ENCODE measurements at places on chromosomes 11 and 22. TPM values are rescaled to one million over a fixed set of nuclear protein-coding genes. Genes with fewer than 3 reads are reported as not detected.

DNA sequence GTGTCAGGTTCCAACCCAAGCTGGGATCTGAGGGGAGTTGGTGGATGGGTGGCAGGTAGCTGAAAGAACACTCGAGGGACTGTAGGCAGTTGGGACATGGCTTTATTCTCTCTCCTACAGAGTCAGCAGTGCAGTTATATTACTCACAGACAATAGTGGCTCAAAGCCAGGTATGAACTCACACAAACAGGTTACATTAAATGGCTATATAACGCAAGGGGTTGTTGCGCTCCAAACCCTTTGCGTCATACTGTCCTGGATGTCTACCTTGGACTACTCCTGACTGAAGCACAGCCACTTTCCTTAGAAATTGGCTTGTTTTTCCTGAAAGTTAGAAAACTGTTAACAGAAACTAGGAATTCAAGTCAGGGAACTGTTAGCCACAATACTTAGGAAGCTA lies 66.4 kb upstream of the OR4B1 start:
- DNase-seq: peak; percentile 60

DNA sequence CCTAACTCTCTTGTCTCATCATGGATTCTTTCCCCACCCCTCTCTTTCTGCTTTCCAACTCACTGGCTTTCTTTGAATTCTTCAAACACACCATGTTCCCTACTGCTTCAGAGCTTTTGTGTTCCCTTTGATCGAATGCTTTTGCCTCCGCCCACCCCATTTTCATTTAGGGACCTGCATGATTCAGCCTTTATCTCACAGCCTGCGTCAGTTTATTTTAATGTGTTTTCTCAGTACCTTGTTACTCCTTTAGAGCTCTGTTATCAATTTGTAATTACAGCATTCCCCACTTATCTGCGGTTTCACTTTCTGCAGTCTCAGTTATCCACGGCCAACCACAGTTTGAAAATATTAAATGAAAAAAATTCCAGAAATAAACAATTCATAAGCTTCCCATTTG lies 451.3 kb downstream of the METTL15 start:
- DNase-seq: peak; percentile 78

DNA sequence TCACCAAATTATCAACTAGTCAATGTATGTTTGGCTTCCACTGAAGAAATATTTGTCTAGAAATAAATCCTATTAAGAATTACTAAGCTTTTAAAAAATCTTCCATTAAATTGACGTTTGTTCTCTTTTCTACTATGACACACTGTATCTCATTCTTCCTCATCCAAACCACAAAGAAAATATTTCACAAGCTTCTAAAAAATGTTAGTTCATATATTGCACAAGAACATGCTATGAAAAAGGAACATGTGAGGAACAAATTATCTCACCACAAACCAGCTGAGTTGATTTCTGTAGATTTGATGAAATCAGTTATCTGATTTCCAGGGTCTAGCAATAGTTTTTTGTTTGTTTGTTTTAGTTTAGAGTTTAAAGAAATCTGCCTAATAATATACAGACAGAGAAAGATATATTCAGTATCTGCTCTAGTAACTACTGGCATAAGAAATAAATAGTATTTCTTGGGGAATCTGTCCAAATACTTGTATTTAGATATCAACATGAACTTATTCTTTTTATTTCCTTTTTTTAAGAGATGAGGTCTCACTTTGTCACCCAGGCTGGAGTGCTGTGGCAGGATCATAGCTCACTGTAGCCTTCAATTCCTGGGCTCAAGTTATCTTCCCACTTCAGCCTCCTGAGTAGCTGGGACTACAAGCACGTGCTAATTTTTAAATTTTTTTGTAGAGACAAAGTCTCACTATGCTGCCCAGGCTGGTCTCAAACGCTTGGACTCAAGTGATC lies 161.7 kb downstream of the ATG16L2 start:
- no peak for DNase-seq

GRCh38 chr11:2296913-2297622 lies 4.7 kb downstream of the C11orf21 start:
- DNase-seq: no peak

LRRC74B gene
- not detected for total RNA-seq

LIMK2 gene
- total RNA-seq: 37.3 TPM

DNA sequence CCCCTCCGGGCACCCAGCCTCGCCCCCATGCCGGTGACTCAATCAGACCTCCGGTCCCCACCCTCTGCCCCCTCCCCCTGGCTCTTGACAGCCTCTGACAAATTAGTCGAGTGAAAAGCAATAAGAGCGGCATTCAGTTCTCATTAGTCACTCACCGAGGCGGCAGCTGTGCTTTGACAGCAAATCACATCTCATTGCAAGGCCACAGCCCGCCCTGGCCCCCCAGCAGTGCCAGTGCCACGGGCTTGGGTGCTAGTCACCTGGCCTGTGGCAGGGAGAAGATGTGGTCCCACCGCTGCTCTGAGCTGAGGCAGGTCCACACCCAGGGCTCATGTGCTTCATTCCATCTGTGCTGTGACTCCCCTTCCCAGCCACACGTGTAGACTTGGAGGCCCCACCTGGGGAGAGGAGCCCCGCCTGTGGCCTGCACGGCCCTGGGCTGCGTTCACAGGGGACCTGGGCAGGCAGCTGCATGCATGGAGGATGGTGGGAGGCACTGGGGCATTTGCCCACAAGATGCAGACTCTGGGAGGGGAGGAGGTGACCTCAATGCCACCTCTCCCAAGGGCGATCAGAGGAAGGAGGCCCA lies 7.4 kb upstream of the TH start:
- no peak for DNase-seq

- DNase-seq: no peak
Observed at GRCh38 chr22:32205974-32206773, 1.3 kb upstream of the RFPL2 start.

- DNase-seq: no peak
Observed at GRCh38 chr11:12815129-12815480, 140.9 kb downstream of the TEAD1 start.

GRIK4 gene
- not detected for total RNA-seq

DNA sequence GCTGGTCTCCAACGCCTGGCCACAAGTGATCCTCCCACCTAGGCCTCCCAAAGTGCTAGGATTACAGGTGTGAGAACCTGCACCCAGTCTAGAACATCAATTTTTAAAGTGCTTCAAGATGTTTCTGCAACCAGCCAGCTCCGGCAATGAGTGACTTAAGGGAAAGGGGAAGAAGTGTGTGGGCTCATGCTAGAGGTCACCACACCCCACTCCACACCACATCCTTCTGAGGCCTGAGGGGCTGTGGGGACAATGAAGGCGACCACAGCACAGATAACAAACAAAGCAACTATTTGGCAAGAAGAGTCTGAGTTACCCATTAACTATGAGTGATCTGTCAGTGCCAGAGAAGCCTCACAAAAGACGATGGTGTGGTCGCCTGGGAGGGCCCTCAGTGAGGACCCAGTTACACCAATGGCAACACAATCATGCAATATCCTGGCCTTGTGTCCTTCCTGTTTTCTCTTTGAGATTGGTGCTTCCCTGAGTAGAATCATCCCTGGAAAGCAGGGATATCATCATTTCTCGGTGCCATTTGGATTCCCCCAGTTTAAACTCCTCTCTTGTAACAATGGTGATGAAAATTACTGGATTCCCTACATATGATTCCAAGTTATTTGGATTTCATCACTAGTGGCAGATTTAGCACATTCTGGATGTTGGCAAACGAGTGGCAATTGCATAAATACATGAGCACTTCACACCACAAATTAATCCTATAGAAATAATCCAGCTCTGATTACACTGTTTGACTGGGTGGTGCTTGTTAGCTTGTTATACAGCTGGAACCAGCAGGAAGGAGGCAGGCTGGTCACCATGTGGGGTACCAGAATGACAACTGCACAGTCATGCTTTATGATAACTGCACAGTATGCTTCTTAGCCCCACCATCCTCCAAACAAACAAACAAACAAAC lies 18.4 kb downstream of the ABTB2 start:
- DNase-seq: no peak

- no peak for DNase-seq
Observed at GRCh38 chr22:38657045-38657909, 839 bp downstream of the CBY1 start.

PACSIN3 gene
- 19.2 TPM for total RNA-seq

- no peak for DNase-seq
Observed at GRCh38 chr22:22945195-22945594, 57.6 kb downstream of the IGLL5 start.

GRCh38 chr22:20203552-20204201 lies 52.8 kb upstream of the CCDC188 start:
- DNase-seq: no peak
